CD4-positive, alpha-beta T cell treated with Interleukin-1 beta for 1 hour (primary cell): ENCODE measurements at places on chromosomes 5 and 9.

- peak; percentile 9 for DNase-seq
Measured at GRCh38 chr9:99782962-99783718, 38.5 kb upstream of the NR4A3 start.

DNA sequence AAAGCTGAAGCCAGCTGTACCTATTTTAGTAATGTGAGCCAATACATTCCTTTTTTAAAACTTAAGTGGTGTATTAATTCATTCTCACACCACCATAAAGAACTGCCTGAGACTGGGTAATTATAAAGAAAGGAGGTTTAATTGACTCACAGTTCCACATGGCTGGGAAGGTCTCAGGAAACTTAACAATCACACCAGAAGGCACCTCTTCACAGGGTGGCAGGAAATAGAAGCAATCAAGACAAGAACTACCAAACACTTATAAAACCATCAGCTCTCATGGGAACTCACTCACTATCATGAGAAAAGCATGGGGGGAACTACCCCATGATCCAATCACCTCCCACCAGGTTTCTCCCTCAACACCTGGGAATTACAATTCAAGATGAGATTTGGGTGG is 21.0 kb downstream of the ESM1 start:
- DNase-seq: no peak

- DNase-seq: peak; percentile 11
Measured at GRCh38 chr9:37036371-37036775, 2.3 kb upstream of the PAX5 start.

GRCh38 chr5:75058986-75059535 is 6.7 kb upstream of the GCNT4 start:
- DNase-seq: no peak

DNA sequence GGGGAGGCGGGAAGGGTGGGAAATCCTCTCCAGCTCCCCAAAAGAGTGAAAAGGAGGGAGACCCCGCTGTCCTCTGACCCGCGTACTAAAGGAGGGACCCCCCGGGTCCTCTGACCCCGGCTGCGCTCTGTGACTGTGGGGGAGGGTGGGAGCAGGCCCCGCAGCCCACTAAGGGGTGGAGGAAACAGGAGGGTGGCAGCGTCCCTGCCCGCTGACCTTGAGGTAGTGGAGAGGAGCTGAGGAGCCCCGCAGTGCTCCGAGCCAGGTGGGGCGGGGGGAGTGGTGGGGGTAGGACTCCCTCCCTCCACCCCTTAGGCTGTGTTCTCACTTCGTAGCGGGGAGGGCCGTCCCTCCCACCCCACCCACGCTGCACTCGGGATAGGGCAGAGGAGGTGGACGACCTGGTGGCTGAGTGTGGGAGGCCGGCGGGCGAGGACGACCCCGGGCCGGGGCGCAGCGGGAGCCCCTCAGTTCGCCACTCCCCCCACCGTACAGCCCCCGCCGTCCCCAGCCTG is 449 bp upstream of the ADCY2 start:
- DNase-seq: no peak

DNA sequence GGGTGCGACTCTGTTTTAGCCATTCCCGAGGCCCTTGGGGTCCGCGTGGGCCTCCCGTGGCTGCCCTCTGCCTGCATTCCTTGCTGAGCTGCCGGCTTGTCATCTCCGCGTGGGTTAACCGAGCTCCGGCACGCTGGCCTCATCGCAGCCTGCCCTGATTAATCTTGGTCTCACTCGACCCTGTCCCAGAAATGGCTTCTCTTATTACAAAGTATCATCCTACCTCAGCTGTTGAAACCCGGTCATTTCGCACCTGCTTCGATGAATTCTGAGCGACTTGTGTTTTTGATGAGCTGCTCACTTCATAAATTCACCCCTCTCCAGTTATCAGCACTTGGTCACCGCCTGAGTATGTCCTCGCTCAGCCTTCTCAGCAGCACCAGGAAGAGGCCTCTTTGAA is 123.5 kb upstream of the EGFLAM start:
- DNase-seq: no peak

- DNase-seq: no peak
Measured at GRCh38 chr5:24208686-24209106, 436.1 kb downstream of the CDH10 start.

GRCh38 chr9:116156621-116157314 is 3.2 kb downstream of the PAPPA start:
- DNase-seq: no peak

DNA sequence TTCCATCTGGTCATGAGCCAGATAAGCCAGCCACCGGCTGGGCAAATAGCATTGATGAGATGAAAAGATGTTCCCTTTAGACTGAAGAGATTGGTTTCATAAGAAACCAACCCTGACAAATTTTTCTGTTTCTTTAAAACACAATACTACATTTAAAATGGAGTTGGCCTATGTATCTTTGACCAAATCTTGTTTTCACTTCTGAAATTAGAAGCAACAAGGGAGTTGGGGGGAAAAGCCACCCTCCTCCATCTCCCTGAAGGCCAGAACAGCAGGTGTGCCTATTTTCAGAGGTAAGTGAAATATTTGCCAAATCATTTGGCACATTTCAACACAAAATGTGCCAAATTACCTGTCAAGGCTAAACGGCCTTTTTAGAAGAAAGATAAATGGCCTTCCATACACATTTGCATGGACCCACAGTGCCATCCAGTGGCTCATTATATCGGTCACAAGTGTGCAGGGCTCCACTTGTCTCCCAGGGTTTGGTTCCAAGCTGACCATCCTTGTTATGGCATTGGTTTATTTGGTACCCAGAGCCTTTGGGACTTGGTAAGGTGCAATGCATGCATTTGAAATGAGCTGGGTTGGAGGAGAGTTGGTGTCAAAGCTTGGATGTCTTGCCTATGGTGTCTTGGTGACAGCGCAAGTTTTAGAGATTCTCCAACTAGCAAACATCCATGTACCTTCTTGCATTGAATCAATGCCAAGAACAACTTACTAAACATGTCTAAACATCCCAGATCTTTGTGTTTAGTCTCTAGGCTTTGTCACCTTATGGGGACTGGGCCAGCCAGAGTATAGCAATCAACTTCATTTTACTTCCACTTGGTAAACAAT is 372.0 kb upstream of the KIF2A start:
- DNase-seq: peak; percentile 2

GRCh38 chr9:23379842-23380241 is 446.2 kb downstream of the ELAVL2 start:
- no peak for DNase-seq

GRCh38 chr9:133059623-133060022 is 2.2 kb upstream of the CEL start:
- no peak for DNase-seq

DNA sequence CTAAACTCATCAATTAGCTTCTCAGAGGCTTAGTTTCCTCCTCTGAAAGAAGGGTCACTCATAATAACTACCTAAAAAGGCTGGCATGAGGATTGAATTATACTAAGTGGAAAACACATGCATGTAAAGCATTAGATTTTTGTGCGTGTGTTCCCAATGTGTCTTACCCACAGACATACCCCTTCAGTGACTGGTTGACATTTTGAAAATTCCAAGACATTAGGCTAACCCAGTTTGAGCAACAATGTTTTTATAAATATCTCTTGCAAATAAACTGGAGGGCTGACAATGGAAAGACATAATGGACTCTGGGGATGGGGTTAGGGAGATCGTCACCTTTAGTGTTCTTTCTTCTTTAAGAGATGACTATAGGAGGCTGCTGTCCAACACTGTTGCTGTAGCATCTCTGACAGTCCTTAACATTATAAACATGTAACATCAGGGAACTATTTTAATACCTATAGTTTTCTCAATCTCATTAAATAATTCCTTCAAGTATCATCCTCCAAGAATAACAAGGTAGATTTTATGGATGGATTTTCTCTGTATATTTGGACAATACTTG is 24.3 kb downstream of the HMHB1 start:
- DNase-seq: no peak

GRCh38 chr9:107999011-107999410 is 509.4 kb upstream of the KLF4 start:
- no peak for DNase-seq

DNA sequence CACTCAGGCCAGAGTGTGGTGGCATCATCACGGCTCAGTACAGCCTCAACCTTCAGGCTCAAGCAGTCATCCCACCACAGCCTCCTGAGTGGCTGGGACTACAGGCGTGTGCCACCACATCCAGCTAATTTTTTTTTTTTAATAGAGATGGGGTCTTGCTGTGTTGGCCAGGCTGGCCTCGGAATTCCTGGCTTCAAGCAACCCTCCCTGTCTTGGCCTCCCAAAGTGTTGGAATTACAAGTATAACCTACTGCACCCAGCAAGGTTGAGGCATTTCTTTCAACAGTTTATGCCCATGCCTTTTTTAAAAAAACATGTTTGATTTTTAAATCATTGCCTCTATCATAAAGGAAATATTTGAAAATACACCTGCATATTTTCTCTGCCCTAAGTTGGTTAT is 2.8 kb downstream of the RARS1 start:
- no peak for DNase-seq

GRCh38 chr9:114574438-114574837 is 13.1 kb upstream of the ATP6V1G1 start:
- DNase-seq: no peak
